ENCODE measurements at places on chromosomes 13 and 19.

- no peak for DNase-seq
These were observed 1.1 kb downstream of the MAB21L1 start for GRCh38 chr13:35475212-35475959.

- no peak for DNase-seq
These were observed 684.7 kb upstream of the SLITRK5 start for GRCh38 chr13:86986448-86986847.

DNA sequence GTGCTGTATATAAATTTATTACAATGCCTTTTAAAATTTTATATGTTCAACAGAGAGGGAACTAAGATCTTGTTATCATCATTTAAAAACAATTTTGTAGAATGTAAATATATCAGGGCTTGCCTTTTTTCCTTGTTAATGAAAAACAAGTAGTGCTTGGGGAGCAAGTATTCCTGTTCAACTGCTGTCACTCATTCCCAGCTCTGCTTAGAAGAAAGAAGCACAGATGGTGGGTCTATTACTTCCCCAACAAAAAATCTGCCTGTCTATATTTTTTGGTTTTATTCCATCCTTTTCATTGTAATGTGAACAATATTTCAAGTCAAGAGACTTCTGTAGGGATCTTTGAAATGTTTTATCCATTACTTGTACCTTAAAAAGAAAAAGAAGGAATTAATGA is 503.9 kb downstream of the GPC5 start:
- no peak for DNase-seq

GRCh38 chr13:49305792-49306425 is 58.2 kb downstream of the CDADC1 start:
- DNase-seq, result no peak

GRCh38 chr13:31204592-31204991 is 4.8 kb downstream of the B3GLCT start:
- no peak for DNase-seq

GRCh38 chr13:49986471-49986870 is 10.4 kb upstream of the TRIM13 start:
- DNase-seq, result no peak

GRCh38 chr19:10007371-10008183 is 2.7 kb downstream of the COL5A3 start:
- no peak for DNase-seq

DNA sequence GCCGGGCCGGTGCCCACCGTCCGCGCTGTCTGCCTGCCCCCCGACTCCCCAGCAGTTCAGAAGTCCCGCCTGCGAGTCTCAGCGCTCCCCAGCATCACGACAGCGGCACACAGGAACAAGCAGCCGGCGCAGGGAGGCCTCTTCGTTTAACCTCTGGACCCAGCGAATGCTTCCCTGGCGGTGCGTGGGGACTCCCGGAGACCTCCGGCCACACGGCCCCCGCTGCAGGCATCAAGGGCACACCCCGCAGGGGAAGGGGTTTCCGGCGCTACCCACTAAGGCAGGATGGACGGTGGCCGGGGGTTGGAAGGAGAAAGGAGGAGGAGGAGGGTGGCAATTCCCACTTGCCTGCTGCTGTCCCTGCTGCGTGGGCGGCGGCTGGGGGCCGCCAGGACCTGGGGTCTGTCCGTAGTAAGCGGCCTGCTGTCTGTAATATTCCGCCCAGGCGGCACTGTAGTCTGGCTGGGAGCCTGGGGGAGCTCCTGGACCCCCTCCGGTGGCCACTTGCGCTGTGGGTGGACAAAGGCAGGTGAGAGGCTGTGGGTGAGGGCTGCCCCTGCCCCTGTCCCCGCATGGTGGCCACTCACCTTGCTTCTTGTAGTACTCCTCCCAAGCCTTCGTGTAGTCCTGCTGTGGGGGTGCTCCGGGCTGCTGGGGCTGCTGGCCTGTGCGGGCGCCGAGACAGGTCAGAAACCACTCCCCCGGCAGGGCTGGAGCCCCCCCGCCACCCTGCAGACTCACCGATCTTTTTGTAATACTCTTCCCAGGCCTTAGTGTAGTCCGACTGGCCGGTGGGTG is 9.6 kb downstream of the KHSRP start:
- DNase-seq, result no peak

GRCh38 chr13:59413126-59413525 is 750.6 kb downstream of the DIAPH3 start:
- no peak for DNase-seq

- DNase-seq, result no peak
These were observed 69.9 kb upstream of the ANKRD10 start for GRCh38 chr13:110984798-110985197.
